ENCODE measurements at places on chromosomes 16 and 17.

DNA sequence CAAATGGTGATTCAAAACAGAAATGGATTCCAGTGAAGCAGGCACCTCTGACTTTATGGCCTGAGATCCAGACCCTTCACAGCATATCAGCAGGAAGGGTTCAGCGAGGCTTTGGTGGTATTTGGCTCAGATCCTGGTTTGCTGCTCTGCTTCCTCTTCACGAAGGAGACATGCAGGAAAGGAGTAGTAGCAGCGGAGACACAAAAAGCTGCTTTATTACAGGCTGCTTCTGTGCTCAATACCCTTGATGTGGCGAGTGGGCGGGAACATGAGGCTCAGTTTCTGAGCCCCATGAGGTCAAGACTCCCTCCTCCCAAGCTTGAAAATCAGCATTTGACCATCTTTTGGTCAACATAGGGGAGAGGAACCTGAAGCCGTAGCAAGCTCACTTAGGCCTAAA lies 213.3 kb upstream of the AXIN2 start:
- DNase-seq: no peak

DNA sequence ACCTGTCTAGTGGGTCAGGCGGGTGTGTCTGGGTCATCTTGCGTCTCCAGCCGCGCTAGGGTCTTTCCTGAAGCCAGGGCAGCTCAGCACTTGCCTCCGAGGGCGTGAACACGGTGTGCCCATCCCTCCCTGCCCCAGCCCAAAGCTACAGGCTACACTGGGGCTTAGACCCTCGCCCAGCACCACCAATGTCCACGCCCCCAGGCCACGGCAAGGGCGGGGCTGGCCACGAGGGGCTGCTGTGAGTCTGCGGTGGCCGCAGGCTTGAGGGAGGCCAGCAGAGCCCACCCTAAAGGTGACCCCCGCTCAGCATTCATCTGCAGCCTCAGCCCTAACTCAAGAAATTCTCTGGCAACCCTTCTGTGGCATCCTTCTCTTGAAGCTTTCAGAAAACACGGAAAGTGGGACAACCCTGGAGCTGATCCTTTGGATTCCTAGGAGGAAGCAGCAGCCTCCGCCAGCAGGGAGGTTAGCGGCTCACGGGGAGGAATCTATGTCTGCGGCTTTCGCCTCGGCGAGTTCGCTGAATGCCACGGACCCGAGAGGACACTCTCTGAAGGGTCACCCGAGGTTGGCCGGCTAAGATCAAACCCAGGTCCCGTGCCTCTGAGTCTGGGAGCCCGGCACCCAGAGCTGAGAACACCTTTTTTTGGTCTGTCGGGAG lies 41.7 kb downstream of the TIMM22 start:
- no peak for DNase-seq

- DNase-seq: no peak
These were observed 3.6 kb downstream of the HOXB6 start for GRCh38 chr17:48601207-48601538.

DNA sequence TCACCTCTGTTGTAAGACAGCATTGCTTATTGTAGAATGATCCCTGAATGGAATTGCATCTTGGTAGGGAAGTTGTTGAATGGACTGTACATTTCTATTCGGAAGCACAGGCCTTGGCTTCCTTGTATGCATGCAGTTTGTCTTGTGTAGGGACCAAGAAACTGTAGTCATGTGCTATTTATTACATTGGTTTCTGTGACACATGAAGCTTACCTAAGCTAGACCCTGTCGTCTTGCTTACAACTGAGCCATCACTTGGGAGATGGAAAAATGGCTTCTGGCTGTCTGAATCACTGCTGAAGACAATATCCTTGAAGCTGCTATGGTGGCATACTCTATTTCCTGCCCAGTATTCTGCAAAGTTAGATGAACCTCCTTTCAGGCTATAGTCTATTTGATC lies 29.1 kb downstream of the PPM1D start:
- DNase-seq: no peak

- DNase-seq: no peak
These were observed 16.1 kb upstream of the SREBF1 start for GRCh38 chr17:17852930-17853329.
